Sigmoid colon (tissue), 7 donors: ENCODE measurements at places on chromosomes 1 and 21. TPM values are rescaled to one million over a fixed set of nuclear protein-coding genes. Genes with fewer than 3 reads are reported as not detected.

Gene XCL2
- not detected for total RNA-seq

Gene LRRC71
- total RNA-seq = not detected

Gene PGLYRP4
- not detected for total RNA-seq

Gene CTSK
- total RNA-seq = 74.2 TPM

Gene CHD5
- total RNA-seq = 1.4 TPM

Gene SLAMF6
- total RNA-seq = 0.41 TPM

Gene DCDC2B
- not detected for total RNA-seq

Gene DDAH1
- 26.3 TPM for total RNA-seq

Gene OR10X1
- total RNA-seq = not detected

Gene TAF1A
- total RNA-seq = 6.1 TPM

Gene RNU1-2
- under 0.01 TPM for total RNA-seq
